Glutamatergic neuron (in vitro differentiated cells): ENCODE measurements at places on chromosomes 3 and 15. TPM values are rescaled to one million over a fixed set of nuclear protein-coding genes. Genes with fewer than 3 reads are reported as not detected.

DNA sequence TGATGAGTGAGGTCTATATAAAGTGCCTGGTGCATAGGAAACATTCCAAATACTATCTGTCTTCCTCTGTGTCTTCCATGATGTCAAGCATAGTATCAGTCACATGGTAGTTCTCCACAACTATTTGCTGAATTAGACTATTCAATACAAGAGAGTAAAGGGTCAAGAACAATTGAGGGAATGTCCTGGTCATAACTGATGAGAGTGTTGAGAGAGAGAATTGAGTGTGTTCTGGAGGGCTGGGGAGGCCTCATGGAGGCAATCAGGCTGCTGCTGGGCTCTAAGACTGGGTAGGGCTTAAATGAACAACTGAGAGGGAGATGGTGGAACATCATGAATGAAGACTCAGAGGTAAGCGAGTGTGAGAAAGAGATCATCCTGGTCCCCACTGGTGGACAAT is 433.7 kb upstream of the ONECUT1 start:
- DNase-seq, result no peak

DNA sequence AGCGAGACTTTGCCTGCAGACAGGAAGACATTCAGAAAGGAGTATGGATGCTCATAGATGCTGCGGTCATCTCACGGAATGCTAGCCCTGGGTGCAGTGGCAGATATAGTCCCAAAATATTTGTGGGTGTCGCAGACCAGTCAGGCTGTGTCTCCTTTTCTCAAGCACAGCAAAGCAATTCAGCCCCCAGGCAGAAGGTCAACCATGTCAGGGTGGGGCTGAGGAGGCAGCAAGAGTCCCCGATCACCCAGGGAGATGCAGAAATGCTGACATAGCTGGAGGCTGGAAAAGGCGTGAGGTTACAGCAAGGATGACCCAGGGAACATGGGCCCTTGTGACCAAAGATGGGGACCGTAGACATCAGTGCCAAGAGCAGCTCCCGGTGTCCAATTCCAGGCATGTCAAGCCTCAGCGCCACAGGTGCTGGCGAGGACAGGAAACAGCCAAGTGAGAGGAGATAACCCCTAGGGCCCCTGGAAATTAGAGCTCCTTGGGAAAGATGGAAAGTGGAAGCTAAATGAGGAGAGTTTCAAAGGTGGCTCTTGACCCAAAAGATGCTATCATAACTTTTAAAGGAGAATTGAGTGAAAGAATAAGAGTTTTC is 81.2 kb upstream of the ABHD17C start:
- DNase-seq, result no peak

- no peak for DNase-seq
Measured at GRCh38 chr3:142574665-142575064, 3.9 kb downstream of the ATR start.

- DNase-seq, result no peak
Measured at GRCh38 chr15:81295486-81296121, 28.3 kb downstream of the STARD5 start.

DNA sequence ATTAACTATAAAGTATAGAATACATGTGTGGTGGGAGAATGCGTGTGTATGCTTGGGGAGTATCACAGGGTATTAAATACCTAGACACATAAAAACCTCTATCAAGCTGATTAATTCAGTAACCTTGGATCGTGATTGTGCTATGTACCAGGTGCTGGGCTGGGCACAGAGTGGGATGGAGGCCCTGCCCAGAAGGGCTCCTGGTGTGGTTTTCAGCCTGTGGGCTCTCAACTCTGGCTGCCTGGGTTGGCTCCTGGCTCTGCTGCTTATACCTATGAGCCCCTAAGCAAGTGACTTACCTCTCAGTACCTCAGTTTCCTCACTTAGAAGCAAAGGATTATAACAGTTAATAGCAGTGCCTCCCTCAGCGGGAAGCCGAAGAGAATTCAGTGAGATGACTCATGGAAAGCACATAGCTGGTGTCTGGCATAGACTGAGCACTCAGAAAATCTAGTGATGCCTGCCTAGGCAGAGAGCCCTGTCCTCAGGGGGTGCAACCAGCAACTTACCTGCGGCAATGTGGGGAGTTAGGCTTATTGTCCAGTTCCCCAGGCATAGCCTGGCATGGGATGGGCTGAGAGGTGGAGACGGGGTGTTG is 90.6 kb upstream of the MYZAP start:
- DNase-seq, result no peak

GRCh38 chr15:58477170-58477569 is 45.4 kb downstream of the LIPC start:
- DNase-seq, result no peak

DNA sequence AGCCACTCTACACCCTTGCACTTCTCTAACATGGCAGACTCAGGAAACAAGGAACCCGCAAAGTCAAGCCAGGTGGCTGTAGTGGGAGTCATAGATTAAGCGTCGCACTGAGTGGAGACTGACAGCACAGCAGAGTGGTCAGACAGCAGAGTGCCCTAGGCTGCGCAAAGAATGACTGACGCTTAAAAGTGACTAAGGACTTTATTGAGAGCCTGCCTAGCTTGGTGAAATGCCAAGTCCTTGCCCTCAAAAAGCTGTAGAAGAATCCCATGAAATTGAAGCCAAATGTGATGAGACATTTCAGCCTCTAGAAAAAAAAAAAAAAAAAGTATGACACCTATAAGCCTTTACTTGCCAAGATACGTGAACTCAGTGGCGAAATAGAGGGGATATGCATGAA is 30.2 kb downstream of the NCEH1 start:
- DNase-seq, result no peak

Gene FOXB1
- total RNA-seq, result not detected

Gene CCDC32
- total RNA-seq, result 21.4 TPM

Gene WDR49
- 0.76 TPM for total RNA-seq
